ENCODE measurements at places on chromosomes 2 and 18.
A peak's percentile ranks its signal among the peaks of the same experiment; 100 is the strongest.

DNA sequence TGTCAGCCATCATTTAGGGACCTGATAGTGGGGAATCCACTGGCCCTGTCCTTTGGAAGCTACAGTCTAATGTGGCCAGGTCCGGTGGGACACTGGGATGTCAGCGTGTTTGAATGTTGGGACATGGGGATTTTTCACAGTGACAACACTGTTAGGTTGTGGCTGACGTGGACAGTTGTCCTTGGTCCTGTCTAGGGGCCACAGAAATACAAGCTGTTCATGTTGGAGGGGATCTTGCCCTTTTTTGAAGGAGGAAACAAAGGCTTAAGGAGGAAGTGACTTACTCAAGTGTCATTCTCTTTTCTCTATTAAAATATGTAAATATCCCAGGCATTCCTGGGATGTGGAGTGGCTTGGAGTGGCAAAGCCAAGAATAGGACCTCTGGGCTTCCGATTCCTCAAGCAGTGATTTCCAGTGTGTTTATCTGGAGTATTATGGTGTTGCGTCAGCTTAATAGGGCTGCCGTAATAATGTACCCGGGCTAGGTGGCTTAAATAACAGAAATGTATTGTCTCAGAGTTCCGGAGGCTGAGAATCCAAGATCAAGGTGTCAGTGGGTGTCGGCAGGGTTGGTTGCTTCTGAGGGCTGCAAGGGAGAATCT lies 8.5 kb downstream of the ACOXL start:
- no peak for DNase-seq

- no peak for DNase-seq
Observed at GRCh38 chr2:240569523-240569997, 1.3 kb downstream of the RNPEPL1 start.

- DNase-seq = peak; percentile 68
Observed at GRCh38 chr2:136327162-136327852, 209.4 kb upstream of the CXCR4 start.

DNA sequence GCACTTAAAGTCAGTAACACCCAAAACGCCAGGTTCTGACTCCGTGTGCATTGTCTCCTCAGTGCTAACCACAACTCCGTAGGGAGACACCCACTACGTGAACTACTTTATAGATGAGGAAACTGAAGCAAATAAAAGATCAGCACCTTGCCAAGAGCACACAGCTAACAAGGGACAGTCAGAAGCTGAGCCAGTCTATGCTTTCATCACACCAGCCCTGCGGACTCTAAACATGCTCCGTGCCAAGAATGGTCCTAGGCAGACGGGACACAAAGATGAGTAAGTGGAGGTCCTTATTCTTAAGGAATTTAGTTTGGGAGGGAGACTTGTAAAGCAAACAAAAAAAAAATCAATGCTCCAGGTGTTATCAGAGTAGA lies 9.6 kb downstream of the MBOAT2 start:
- DNase-seq = no peak

- DNase-seq = no peak
Observed at GRCh38 chr2:180618570-180618969, 361.8 kb upstream of the UBE2E3 start.

DNA sequence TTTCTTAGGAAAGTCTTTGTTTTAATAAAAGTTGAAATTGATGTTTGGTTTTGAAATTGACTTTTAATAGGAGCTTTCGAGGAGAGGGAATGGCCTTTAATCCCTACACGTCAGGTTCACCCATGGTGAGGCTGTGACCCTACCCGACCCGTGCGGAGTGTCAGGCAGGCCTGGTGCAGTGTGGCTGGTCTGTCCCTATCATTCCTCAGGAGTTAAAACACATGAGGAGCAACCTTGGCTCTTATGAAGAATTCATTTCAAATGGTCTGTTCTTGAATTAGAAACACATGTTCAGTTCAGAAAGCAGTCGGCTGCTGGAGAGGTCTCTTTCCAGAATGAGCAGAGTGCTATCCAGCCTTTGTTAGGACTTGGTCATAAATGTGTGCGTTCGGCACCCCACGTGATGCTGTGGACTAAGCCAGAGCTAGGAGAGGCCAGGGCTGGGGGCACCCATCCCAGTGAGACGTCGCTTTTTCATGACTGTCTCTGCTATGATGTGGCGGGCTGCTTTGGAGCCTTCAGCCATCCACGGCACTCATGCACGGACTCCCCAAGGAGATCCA lies 54.7 kb downstream of the EMILIN2 start:
- DNase-seq = no peak

- no peak for DNase-seq
Observed at GRCh38 chr2:122707224-122707824, 951.9 kb downstream of the TSN start.

DNA sequence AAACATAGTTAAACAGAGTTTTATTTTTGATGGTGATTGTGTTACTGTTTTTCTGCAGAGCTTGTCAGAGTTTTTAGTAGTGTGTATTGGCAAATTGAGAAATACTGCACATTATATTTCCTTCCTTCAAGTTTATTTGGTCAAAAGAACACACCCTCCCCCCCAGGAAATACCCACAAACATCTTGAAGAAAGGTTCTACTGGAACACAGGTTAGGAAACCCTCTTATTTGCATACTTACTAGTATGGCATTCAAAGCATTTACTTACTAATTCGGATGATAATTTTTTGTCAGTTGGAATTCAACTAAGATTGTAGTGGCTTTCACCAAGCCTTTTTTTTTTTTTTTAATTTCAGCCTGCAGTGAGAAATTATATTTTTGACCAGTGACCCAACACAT lies 9.1 kb downstream of the CAB39 start:
- DNase-seq = no peak

DNA sequence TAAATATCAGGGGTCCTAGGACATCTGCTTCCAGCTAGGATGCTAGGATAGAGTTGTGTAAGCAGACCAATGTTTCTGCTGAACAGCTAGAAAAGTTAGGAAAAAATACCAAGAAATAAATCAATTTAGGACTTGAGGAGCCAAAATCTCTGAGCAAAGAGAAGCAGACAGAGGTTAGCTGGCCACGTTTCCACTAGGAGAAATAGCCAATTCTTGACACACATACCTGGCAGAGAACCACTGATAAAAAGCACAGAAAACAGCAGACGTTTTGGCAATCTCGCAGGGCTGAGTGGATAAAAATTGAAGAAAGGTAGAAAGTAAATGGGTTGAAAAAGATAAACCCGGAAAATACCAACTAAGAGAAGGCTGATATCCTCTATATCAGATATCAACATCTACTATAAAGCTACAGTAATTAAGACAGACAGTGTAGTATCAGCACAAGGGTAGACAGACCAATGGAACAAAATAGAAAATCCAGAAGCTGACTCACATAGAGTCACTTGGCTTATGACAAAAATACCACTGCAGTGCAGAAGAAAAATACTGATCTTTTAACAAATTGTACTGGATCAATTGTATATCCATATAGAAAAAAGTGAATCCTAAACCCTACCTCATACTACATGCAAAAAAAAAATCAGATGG lies 306.1 kb upstream of the KLHL29 start:
- no peak for DNase-seq

GRCh38 chr2:127142663-127143630 lies 36.0 kb upstream of the BIN1 start:
- no peak for DNase-seq

GRCh38 chr18:47747260-47747795 lies 183.1 kb downstream of the SMAD2 start:
- DNase-seq = no peak

GRCh38 chr2:75587954-75588587 lies 27.3 kb upstream of the EVA1A start:
- no peak for DNase-seq

DNA sequence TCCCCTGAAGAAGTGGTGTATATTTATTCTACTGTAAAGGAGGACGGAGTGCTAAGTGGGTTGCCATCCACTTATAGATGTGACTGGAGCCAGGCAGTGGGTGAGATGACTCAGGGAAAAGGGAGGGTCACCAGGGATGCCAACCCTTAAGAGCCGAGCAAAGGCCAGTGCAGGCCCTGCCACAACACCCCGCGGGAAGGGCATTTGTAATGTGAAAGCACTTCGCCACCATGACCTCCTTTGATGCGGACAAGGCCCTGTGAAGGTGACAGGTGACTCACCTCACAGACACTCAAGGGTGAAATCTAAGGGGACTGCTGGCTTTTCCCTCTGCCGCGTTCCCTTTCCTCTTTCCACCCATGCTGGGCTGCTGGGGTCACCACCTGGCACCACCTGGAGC lies 50.2 kb upstream of the MRPL33 start:
- no peak for DNase-seq

- no peak for DNase-seq
Observed at GRCh38 chr2:128196026-128196425, 105.0 kb downstream of the UGGT1 start.

All from stimulated activated naive B cell treated with anti-CD40 and anti-IgM and Interleukin-4, amounts not matched to agents 10 μg/mL and 1 μg/mL and 100 μg/mL, for 72 hours (primary cell).